ENCODE measurements at places on chromosomes 12 and 14. TPM values are rescaled to one million over a fixed set of nuclear protein-coding genes. Genes with fewer than 3 reads are reported as not detected.

Gene KRT4
- total RNA-seq, result 0.15 TPM

Gene SRGAP1
- 26.8 TPM for total RNA-seq

- DNase-seq, result no peak
Observed at GRCh38 chr12:114414031-114414865, 8.3 kb upstream of the TBX5 start.

GRCh38 chr12:127421614-127422013, 845.4 kb upstream of the TMEM132C start:
- DNase-seq, result no peak

- DNase-seq, result no peak
Observed at GRCh38 chr12:31702047-31702446, 26.8 kb downstream of the AMN1 start.

- DNase-seq, result no peak
Observed at GRCh38 chr14:67357186-67357968, 2.2 kb downstream of the ATP6V1D start.

- no peak for DNase-seq
Observed at GRCh38 chr12:98754095-98754494, 109.0 kb downstream of the APAF1 start.

DNA sequence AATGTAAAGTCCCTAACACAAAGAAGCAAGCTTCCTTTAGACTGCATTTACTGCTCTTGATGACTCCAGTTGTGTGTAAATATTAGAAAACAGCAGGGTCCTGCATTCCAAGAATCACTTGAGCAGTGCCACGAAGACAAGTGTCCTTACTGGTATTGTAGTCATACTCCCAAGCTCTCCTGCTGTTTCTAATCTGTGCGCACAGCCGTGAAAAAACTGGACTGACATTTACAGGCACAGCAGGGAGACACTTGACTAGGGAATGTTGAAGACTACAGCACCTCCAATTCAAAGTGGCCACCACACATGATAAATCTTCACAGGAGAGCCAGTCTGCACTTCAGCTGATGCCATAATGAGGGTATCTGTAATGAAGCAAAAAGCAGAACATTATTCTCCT, 91.4 kb downstream of the VRK1 start:
- DNase-seq, result no peak

GRCh38 chr14:83164591-83164990, 1630.9 kb upstream of the SEL1L start:
- DNase-seq, result no peak

All from Panc1 (cell line).